ENCODE measurements at places on chromosomes 12 and 14.

DNA sequence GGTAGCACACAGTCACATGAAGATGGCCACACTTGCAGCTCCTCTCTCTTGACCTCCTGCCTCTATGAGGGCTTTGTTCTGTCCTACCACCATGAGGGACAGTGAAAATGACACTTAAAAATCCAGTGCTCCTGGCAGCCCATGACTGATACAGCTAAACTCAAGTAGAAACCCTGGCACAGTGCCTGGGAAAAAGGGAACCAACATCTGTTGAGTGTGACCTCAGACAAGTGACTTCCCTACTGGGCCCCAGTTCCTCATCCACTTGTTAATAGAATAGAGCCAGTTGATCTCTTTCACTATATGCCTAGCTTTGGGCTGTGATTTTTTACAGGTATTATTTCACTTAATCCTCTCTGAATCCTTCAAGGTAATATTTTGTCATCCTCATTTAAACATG lies 4.8 kb downstream of the GUCY2C start:
- no peak overlapping the region for H3K27ac ChIP-seq
- H3K4me1 ChIP-seq, result no peaks in the 10 kb centered on the region
- H3K4me3 ChIP-seq, result no peak overlapping the region
- no peaks in the 10 kb centered on the region for H3K27me3 ChIP-seq
- no peaks in the 10 kb centered on the region for H3K36me3 ChIP-seq

DNA sequence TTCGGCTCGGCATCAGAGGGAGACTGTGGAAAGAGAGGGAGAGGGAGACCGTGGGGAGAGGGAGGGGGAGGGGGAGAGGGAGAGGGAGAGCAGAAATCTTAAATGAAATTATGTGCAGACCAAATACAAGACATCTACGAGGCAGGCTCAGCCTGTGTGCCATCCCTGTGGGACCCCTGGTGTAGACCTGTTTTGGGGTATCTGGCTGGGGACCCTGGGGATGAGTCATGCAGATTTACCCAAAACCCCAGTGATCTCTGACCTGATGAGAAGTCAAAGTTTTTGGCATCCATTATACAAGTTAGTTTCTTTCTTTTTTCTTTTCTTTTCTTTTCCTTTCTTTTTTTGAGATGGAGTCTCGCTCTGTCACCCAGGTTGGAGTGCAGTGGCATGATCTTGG lies 44.4 kb downstream of the ADGRD1 start:
- DNase-seq, result no peak
- no peak overlapping the region for H3K4me3 ChIP-seq
- H3K27me3 ChIP-seq, result no peaks in the 10 kb centered on the region
- H3K36me3 ChIP-seq, result no peaks in the 10 kb centered on the region
- no peaks in the 10 kb centered on the region for H3K4me1 ChIP-seq
- no peak overlapping the region for H3K27ac ChIP-seq

GRCh38 chr12:131793243-131794022 lies 34.8 kb upstream of the MMP17 start:
- no peak overlapping the region for H3K27ac ChIP-seq
- H3K36me3 ChIP-seq, result peaks cover 10% of the 10 kb centered on the region
- H3K4me3 ChIP-seq, result no peak overlapping the region
- H3K27me3 ChIP-seq, result no peaks in the 10 kb centered on the region

DNA sequence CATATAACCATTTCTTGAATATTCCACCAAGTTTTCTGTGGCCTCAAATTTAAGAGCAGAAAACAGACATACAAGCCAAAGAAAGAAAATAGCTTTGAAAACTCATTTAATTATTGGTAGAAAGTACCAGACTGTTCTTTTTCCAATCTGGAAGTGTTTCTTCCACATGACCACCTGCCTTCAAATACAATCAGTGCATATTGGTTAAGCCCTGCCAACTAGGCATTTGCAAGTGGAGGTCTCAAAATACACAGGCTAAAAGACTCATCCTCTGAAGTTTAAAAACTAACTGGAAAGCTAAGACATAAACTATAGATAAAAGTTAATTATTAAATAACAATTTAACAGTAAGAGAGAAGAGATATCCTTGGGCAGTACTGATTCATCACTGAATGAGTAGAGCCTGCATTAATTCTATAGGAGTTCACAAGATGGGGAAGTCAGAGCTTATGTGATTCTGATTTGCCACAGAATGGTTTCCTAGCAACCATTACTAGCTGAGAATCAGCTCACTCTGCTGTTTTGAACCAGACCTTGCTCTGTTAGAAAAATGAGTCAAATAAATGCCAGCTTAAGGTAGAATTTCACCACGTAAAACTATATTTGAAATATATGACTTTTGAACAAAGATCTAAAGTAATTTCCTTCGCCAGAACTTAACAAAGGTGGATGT lies 433.8 kb downstream of the FUT8 start:
- no peaks in the 10 kb centered on the region for H3K4me1 ChIP-seq
- H3K36me3 ChIP-seq, result no peaks in the 10 kb centered on the region

- H3K27ac ChIP-seq, result no peak overlapping the region
- no peak overlapping the region for H3K4me3 ChIP-seq
- H3K27me3 ChIP-seq, result no peaks in the 10 kb centered on the region
- no peaks in the 10 kb centered on the region for H3K36me3 ChIP-seq
Observed at GRCh38 chr14:70982200-70982599, 74.9 kb downstream of the PCNX1 start.

DNA sequence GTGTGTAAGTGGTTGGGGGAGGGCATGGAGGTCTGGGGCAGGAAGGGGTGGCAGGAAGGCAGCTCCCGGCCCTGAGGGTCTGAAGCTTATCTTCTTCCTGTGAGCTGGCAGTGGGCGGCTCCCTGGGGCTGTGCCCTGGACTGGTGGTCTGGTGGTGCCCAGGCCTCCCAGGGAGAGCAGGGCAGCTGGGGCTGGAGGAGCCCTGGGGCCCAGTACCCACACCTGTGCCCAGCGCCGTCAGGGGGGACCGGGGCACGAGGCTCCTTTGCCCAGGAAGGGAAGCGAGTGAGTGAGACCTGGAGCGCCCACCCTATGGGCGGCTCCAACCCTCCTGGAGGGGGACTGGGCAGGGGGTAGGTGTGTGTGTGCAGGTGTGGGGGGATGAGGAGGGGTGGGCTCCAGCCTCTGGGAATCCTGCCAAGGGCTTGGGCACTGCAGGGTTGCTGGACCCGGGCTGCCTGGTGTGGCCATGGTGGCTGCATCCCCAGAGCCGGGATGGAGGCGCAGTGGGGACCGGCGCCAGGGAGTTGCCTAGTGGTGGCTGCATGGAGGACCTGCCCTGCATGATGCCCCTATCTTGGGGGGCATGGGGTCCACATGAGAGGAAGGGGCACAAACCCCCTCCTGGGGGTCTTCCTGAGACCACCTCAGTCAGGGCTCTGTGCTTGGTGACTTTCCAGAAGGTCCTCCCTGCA lies 353.6 kb downstream of the TMEM121 start:
- no peaks in the 10 kb centered on the region for H3K36me3 ChIP-seq
- no peaks in the 10 kb centered on the region for H3K27me3 ChIP-seq
- no peak for DNase-seq

DNA sequence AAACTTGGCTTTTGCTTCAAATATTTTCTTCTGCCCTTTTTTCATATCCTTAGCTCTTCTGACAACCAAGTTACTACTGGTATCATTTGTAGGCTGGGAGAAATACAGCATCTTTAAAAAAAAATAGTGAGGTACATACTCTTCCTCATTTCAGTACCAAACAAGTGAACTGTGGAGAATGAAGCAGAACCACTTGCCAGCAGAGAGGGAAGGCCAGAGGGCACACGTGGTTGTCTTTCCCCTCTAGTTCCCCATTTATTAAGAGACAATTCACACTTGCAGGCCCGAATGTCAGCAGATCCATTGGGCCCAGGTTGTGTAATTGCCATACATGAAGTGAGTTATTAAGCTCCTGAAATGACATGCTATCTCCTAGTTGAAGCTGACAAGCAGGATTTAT lies 3.2 kb downstream of the SUSD6 start:
- DNase-seq, result no peak
- peak overlapping the region; percentile 94 for H3K27ac ChIP-seq
- H3K27me3 ChIP-seq, result no peaks in the 10 kb centered on the region
- peaks cover 11% of the 10 kb centered on the region for H3K4me1 ChIP-seq
- H3K36me3 ChIP-seq, result no peaks in the 10 kb centered on the region
- no peak overlapping the region for H3K4me3 ChIP-seq

DNA sequence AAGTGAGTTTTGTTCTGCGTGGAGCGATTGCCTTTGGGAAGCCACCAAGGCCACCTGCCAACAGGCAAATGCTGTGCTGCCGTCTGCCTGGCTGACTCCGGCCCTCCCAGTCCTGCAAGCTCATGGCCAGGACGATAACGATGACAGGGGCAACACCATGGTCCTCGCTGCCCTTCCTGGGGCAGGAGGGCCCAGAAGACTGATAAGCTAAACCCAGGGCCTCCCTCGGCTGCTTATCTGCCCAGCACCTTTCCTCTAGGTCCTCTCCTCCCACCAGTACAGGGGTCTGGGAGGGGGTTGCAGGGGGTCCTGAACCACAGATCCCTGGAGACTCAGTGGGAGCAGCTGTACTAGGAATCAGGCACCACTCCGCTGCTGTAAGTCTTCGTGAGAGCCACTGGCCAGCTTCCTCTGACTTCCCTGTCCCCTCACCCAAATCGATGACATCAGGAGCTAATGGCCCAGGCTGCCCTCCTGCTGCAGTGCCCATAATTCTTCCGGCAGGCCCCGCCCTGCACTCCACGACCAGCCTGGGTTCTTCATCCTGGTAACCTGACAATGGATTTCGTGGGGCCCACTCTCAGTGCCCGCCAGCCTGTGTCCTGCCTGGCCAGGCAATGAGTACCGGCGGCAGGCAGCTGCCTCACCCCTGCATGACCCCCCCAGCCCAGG lies 5.1 kb downstream of the ANKRD9 start:
- no peaks in the 10 kb centered on the region for H3K36me3 ChIP-seq
- H3K4me3 ChIP-seq, result no peak overlapping the region
- H3K27ac ChIP-seq, result no peak overlapping the region
- H3K4me1 ChIP-seq, result no peaks in the 10 kb centered on the region

- H3K36me3 ChIP-seq, result no peaks in the 10 kb centered on the region
- H3K27ac ChIP-seq, result no peak overlapping the region
- no peaks in the 10 kb centered on the region for H3K4me1 ChIP-seq
- DNase-seq, result no peak
- H3K27me3 ChIP-seq, result no peaks in the 10 kb centered on the region
Observed at GRCh38 chr14:92391726-92392125, 68.8 kb downstream of the SLC24A4 start.
